ENCODE measurements at places on chromosomes 11 and 22.

DNA sequence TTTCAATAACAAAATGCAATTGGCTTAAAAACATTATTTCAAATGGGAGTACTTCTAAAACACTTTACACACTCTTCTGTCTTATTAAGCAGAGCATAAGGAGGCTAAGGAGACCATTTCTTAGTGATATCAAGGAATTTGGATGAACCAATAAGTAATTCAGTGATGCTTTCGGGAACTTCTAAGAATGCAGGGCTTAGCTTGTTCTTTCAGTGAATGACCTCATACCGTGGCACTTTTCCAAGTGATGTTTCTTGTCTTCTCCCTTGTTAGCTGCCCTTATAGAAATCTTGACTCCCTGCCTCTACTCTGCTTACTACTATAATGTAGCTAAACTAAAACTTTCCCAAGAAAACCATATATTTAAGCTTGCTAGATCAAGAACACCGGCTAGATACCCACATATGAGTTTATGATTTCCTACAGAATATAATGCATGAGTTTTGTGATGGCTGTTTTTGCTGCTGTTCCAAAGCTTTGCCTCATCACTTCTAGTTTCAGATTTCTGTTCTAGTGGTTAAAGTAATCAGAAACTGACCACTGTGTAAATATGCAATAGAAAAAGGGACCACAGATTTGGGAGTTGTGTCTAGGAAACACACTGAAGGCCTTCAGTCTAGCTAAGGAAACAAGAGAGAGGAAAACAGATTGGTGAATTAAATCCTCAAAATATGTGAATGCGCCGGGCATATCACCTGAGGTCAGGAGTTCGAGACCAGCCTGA, 37.5 kb upstream of the STK33 start:
- DNase-seq: no peak

DNA sequence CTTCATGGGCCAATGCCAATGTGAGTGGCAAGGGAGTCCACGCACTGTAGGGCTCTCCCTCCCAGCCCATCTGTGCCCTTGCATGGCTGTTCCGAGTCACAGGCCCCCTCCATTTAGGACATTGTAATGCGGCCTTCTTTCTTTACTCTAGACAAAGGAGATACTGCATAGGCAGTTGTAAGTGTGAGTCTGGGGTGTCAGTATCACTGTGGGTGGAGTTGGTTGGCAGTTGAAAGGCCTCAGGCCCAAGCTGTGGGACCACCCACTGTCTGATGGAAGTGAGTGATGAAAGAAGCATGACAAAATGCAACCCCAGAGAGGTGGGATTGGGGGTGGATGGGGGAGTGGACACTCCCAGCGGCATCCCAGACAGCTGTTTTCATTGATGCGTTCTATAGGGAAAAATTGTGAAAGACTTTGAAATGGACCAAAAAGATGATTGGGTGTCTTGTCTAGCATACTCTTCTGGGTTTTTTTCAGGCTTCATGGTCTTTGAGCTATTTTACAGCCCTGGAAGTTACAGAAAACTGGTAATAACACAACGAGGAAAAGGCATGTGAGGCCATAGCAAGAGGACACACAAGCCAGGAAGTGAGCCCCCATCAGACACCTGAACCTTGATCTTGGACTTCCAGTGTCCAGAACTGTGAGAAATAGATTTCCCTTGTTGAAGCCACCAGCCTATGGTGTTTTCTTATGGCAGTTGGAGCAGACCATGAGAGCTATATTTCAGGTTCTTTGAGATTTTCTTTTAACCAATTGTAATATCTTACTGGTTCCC, 114.6 kb downstream of the NECTIN1 start:
- DNase-seq: no peak

GRCh38 chr11:84091212-84091986, 805.2 kb upstream of the CCDC90B start:
- DNase-seq: no peak

- DNase-seq: no peak
These were observed 6.3 kb upstream of the PC start for GRCh38 chr11:66964495-66964894.

- DNase-seq: no peak
These were observed 1065.9 kb downstream of the LRRC4C start for GRCh38 chr11:40393511-40393910.

GRCh38 chr11:7572001-7572712, 58.4 kb downstream of the PPFIBP2 start:
- DNase-seq: no peak

DNA sequence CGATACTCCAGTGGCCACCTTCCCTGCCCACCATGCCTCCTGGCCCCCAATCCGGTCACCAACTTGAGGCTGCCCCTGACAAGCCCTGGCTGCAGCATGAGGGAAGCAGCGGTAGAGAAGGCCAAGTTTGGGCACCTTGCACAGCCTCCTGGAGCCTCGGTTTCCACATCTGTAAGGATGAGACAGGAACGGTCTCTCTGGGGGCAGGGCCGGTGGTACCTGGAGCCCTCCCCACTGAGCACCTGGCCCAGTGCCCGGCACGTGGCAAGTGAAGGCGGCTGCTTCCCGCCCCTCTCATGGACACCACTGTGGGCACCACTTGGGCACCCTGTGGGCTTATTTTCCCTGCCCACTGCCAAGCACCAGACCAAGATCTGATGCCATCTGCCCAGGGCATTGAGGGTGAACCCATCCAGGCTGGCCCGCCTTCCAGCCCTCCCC, 77.8 kb downstream of the CDKN1C start:
- no peak for DNase-seq

- DNase-seq: no peak
These were observed 7.7 kb downstream of the MUC2 start for GRCh38 chr11:1082346-1082727.

Measured in stimulated activated CD4-positive, alpha-beta T cell treated with anti-CD3 and anti-CD28 coated beads, TNF-alpha, amount 100 ng/mL, for 48 hours (primary cell).